ENCODE measurements at places on chromosomes 13 and 19.

- peak; percentile 63 for DNase-seq
Observed at GRCh38 chr13:50365408-50366391, 350.5 kb downstream of the KCNRG start.

DNA sequence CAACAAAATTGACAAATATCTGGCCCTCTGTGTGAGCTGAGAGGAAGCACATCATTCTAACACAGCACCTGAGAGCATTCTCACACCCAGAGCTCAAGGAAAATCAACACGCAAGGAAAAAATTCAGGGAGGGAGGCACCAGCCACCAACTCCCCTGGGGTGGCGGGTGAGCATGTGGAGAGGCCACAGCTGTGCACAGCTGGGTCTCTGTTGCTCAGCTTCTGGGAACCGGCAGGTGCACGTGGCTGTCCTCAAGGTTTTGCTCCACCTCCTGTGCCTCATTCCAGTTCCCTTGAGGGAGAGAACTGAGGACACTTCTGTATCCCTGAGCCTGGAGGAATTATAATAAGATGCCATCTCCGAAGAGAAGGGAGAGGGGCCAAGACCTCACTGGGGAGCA, 134.0 kb downstream of the USP12 start:
- DNase-seq: no peak

GRCh38 chr19:2992958-2993357, 15.6 kb downstream of the TLE6 start:
- no peak for DNase-seq

GRCh38 chr13:99215184-99215830, 14.7 kb downstream of the UBAC2 start:
- peak; percentile 66 for DNase-seq

DNA sequence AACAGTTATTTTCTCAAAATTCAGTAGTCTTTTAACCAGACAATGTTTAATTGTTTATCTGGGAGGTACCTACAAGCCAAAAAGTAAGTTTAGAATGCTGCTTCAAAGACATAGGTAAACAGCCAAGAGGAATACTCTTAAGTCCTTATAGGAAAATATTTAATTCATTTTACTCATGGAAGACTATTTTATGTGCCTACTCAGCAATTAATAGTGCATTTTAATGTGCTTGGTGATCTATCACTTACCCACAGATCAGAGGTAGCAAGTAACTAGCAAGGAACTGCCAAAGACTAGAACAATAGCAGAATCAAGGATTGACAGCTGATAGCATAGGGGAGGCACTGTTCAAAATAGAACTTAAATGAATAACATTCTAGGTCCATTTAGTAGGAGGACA, 60.4 kb downstream of the DNAJC15 start:
- no peak for DNase-seq

DNA sequence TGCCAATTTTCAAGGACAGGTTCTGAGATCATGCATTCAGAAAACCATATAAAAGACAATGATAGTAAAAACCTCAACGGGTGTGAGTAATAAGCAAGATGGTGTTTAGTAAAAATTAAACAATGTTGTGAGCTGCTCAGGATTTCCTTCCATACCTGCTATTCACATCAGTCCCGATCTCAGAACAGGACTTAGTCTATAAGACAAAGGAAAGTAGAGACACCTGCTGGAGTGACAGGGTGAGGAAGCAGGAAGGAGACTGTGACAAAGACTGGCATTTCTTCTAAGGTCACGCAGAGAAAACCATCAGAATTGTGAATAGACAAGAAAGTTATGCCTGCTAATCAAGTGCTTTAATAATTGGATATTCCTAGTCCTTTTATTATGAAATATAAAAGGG, 648.0 kb downstream of the DACH1 start:
- DNase-seq: no peak

- no peak for DNase-seq
Observed at GRCh38 chr19:41427647-41428480, 690 bp upstream of the B3GNT8 start.

DNA sequence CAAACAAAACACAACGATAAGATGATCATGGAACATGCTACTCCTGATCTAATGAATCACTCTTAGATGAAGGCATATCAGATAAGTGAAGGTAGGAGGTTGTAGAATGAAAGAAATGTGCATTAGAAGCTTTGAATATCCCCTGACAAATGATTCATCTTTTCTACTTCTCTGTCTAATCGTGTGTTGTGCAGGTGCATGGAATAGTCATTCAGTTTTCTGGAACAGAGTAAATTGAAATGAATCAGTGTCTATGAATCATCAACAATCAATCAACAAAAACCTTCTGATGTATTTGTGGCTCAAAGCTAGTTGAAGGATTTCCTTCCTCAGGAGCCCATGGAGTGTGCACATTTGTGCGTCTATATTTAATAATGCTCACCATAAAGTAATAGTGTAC, 1290.4 kb upstream of the PCDH20 start:
- DNase-seq: no peak

DNA sequence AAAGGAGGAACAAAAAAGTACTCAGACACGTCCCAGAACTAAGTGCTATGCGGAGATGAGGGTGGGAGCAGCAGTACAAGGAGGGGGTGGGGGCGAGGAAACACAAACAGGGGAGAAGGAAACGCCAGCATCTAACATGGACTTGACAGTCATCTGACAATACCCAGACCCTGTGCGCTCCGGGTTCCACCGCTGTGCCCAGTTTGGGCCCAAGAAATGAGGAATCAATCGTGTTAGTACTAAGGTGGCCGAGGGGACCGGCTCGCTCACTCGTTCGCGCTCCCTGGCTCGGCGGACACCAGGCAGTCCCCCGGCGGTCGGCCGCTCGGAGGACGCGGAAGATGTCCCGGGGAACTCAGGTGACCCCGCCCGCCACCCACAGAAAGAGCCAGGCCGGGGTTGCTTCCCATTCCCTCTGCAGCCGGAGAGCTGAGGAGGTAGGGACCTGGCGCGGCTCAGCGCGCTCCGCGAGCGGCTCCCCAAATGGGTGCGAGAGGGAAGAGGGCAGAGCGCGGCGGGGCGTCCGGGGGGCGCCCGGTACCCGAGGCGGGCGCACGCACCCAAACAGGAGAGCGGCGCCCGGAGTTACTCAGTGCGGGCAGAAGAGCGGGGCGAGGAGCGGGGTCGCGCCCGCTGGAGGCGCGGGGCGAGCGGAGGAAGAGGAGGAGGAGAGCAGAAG, 616 bp downstream of the TSHZ3 start:
- no peak for DNase-seq

Measured in stimulated activated CD4-positive, alpha-beta T cell treated with anti-CD3 and anti-CD28 coated beads, Interleukin-1b, Interleukin-23, amount 100 ng/mL, for 48 hours (primary cell).